ENCODE measurements at places on chromosomes 2 and 18.
A peak's percentile ranks its signal among the peaks of the same experiment; 100 is the strongest.

- no peak for DNase-seq
Measured at GRCh38 chr2:198097630-198098029, 293.2 kb downstream of the PLCL1 start.

- DNase-seq, result no peak
Measured at GRCh38 chr2:51628917-51629316, 597.0 kb upstream of the NRXN1 start.

DNA sequence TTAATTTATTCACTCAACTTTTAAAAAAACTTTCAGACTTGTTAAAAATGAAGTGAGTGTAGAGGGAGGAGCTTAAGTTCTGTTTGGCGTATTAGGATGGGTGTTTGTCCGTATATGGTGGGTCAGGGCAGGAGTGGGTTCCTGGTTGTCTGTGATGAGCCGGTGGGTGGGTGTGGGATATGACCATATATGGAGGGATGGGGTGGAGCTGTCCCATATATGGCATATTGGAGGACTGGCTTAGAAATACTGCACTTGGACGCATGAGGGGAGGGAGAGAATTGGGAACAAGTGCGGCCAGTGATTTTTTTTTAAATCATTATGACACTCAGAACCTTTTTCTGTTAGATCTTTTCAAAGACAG lies 1.5 kb downstream of the KDM3A start:
- peak; percentile 89 for DNase-seq

DNA sequence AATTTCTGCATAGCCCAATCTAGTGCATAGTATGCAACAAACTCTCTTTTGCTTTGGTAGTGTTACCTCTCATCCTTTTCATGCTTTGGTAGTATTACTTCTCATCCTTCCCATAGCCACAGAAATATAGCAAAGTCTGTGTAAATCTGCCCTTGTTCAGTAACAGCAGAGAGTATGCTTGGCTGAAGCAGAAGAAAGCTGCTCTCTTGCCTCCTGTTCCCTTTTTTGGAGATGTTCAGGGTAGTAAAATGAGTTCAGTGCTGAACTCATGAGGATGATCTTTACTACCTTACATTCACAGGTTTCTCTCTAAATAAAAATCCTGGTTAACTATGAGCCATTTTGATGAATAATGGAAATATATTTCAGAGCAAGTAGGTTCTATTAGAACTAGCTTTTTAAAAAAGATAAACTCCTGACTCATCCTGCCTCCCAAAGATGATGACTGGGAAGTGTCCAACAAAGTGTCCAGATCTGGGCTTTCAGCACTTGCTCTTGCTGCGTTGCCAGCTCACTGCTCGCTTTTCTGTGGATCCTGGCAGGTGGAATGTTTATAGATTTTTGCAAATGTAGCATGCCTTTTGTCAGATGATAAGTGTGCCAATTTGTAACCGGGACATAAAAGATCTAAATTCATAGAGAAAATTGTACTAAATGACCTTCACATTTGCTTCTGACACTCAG lies 29.4 kb upstream of the CHMP3 start:
- DNase-seq, result no peak

- DNase-seq, result peak; percentile 42
Measured at GRCh38 chr2:25879133-25879730, 945 bp upstream of the ASXL2 start.

- DNase-seq, result no peak
Measured at GRCh38 chr2:233819884-233820773, 34.2 kb downstream of the HJURP start.

DNA sequence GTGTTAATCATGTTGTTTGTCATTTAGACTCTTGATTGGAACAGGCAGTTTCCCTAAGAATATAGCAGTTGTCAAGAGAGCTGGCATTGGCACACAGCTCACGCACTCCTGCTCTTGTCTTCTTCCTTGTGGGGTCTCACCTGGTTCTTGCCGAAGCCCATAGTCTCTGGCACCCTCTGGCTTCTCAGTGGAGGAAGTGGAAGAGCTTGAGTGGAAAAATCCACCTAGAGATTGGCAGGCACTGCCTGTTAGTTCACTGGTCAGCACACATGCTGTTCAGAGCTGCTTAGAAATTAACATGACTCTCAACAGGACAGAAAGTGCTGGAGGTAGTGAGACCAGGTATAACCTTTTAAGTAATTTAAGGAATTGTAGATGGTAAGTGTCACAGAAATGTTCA lies 28.3 kb downstream of the SCTR start:
- DNase-seq, result no peak

GRCh38 chr18:45801416-45802004 lies 24.0 kb upstream of the SIGLEC15 start:
- no peak for DNase-seq

DNA sequence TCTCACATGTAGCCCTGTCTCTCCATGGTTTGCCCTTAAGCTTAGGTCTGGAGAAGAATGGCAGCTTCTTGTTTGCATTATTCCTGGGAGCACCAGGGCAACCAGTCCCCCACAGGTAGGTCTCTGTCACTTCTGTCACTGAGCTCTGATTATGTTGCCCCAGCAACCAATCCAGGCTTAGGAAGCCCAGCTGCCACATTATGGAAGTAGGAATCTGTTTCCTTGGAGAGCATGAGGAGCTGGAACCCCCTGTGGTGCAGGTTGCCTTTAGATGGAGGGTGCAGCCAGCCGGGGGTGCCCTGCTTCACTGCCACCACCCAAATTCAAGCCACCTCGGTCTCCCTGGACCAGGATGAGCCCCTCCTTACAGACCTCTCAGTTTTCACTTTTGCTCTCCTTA lies 4.8 kb downstream of the RESP18 start:
- no peak for DNase-seq

DNA sequence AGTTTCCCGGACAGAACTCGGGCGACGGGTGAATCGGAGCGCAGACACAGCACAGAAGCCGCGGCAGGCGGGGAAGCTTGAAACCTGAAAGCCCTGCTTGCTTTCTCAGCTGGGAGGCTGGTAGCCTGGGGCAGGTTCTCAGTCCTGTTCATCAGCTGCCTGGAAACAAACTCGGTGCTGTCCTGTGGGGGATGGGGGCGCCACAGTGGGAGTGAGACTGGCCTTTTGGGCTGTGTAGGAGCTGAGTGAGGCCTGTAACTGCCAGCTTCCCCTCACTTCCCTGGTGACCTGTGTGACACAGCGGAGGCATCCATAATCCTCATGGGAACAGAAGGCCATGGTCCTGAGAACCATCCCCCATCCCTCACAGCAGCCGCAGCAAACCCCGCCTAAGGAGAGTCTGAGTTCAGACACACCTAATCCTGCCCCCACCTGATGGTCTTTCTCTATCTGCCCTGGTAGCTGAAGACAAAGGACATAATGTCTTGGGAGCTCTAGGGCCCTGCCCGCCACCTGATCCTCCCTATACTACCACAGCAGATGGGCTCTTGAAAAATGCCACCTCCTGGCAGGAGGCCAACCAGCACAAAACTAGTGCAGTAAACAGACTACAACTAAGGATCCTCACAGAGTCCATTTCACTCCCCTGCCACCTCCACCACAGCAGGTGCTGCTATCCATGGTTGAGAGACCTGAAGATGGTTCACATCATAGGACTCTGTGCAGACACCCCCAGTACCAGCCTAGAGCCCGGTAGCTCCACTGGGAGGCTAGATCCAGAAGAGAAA lies 52.7 kb upstream of the LDLRAD4 start:
- no peak for DNase-seq

GRCh38 chr2:132589111-132589830 lies 80.7 kb downstream of the LYPD1 start:
- DNase-seq, result no peak

- DNase-seq, result peak; percentile 9
Measured at GRCh38 chr2:236965021-236965840, 120.5 kb upstream of the COPS8 start.

DNA sequence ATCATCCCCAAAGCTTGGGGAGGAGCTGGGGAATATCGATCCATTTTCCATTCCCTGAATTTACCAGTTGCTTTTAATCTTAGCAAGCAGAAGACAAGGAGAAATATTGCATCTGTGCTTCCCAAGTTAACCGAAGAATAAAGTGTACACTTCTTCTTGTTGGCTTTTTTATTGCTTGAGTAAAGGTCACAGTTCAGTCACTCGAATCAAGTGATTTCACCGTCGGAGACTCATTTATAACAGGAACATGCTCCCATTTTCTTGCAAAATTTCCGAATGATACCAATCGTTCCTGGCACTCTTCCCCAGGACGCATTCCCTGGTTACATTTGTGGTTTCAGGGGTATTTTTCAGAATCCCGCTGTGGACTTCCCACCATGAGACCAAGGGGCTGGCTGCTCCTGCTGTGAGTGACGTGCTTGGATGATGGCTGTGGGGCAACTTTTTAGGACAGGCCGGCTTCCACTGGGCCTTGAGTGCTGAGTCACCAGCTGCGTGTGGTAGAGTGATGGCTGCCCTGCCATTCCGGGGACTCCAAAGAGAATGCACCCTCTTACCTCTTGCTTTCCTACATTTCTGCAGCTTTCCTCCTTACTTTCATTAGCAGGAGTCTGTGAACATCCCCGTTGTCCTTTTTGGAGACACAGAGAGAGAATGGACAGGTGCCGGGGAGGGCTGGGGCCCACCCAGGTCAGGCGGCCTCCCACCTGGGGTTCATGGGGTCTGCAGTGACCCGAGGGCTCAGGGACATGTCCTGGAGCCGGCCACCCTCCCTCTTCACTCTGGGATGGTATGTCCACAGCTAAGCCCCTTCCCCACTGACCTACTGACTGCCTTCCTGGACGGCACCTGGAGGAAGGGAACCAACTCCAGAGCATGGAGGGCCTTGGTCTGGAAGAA lies 60.7 kb upstream of the HDAC4 start:
- DNase-seq, result no peak

- DNase-seq, result no peak
Measured at GRCh38 chr2:136492901-136493300, 272.4 kb upstream of the THSD7B start.

- DNase-seq, result no peak
Measured at GRCh38 chr2:54516842-54517241, 60.7 kb downstream of the SPTBN1 start.

DNA sequence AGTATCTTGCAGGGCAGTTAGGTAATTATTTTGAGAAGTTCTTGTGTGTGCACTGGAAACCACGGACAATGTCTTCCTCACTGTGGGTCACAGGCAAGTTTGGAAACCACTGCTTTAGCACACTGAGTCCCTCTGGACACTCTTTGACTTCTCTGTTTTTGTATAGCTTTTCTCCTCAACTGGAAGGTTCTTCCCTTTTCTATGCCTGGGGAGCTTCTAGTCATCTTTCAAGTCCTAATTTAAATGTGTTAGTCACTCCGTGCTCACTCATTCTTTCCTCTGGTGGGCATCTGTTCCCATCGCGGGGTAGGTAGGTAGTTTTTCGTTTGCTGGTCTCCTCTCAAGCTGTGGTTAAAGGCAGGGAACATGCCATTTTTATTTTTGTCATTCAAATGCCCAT lies 32.1 kb downstream of the E2F6 start:
- DNase-seq, result no peak

DNA sequence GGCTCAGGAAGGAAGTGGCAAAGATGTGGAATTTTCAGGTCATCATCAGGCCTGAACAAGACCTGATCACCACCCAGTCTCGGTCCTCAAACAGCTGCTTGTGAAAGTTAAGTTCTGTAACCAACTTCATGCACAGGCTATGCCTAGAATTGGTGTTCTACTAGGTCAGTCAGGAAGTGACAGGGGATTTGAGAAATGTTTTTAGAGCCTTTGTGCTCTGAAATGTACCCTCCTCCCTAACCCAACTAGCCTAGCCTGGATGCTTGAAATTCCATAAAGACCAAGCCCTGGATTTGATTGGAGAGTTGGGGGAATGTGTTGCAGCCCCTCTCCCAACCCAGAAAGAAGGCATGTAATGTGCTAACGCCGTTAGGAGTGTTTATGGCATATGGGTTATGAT lies 63.3 kb downstream of the TGOLN2 start:
- DNase-seq, result no peak

GRCh38 chr2:86634352-86634751 lies 10.7 kb upstream of the RNF103 start:
- no peak for DNase-seq

DNA sequence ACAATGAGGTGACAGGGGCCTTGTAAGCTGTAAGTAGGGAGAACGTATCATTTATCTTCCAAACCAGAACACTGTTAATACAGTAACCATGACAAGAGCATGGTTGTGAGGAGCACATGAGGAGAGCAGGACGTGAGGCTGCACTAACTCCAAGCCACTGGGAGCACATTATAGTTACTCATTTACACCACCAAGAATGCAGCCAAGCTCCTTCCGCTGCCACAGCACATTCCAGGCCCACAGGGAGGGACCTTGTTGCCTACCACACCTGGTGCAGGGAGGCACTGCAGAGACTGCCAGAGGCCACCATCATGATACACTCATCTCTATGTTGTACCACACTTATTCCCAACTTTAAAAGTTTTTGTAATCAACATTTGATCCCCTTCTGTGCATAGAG lies 13.5 kb upstream of the SFXN5 start:
- no peak for DNase-seq

GRCh38 chr2:208148803-208149202 lies 2.8 kb upstream of the CRYGB start:
- no peak for DNase-seq

DNA sequence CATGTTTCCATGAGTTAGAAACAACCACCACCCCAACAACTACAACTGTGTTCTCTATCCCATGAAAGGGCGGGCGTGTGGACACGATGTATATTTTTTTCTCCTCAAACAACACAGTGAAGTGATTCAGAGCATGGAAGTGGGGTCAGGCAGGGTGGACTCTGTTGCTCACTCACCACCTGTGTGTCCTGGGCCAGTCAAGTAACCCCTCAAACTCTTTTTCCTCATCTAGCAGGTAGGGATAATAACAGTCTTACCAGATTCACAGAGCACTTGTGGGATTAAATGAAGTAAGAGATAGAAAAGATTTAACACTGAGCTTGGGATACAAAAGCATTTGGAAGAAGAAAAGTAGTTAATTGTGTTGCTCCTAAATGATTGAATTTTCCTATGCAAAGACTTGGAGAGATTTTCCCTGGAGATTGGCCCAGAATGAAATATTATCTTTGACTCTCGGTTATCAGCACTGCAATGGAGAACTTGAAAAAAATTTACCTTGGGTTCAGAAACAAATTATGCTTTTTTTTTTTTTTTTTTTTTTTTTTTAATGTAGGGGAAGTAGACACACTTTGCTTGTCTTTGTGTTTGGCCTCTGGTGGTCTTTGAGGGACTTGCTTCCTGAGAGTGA lies 161.9 kb upstream of the EPAS1 start:
- no peak for DNase-seq
